NCI-H1436 (cell line): ENCODE measurements at places on chromosomes 16 and 17.

- DNase-seq: no peak
Observed at GRCh38 chr17:44122816-44123355, 555 bp downstream of the HDAC5 start.

DNA sequence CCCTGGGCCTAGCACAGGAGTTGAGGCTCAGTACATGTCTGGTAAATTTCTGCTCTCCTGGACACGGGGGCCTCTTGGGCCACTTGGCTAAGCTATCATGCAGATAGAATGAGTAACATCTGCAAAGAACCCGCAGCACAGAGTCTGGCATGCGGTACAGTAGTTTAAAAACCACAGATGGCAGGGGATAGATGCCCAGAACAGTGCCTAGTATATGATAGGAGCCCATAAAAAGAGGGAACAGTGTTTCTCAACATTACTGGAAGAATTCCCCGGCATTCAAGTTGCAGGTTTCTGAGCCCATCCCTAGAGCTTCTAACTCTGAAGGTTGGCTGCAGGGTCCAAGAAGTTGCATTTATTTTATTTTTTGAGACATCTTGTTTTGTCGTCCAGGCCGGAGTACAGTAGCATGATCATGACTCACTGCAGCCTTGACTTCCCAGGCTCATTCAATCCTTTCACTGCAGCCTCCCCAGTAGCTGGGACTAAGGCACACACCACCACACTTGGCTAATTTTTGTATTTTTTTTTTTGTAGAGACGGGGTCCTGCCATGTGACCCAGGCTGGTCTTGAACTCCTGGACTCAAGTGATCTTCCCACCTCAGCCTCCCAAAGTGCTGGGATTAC, 5.8 kb downstream of the CDIPT start:
- no peak for DNase-seq

DNA sequence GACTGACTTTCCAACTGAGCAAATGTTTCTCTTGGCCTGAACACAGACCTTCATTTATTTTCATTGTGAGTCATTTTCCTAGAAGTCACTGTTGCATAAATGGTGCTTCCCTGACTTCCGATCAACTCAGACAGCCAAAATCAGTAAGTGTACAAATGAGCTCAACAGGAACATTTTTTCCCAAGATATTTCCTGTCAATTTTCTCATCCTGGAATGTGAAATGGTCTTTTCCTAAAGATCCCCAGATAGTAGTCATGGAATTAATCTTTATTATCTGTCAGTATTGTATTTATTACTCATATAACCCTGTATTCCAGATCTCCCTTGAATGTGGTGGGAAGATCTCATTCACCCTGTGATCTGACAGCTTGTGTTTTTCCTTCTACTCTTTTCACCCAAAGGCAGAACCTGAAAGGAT, 360.3 kb upstream of the KIF2B start:
- DNase-seq: no peak

GRCh38 chr17:42673885-42674754, 2.7 kb downstream of the PLEKHH3 start:
- DNase-seq: peak; percentile 11

DNA sequence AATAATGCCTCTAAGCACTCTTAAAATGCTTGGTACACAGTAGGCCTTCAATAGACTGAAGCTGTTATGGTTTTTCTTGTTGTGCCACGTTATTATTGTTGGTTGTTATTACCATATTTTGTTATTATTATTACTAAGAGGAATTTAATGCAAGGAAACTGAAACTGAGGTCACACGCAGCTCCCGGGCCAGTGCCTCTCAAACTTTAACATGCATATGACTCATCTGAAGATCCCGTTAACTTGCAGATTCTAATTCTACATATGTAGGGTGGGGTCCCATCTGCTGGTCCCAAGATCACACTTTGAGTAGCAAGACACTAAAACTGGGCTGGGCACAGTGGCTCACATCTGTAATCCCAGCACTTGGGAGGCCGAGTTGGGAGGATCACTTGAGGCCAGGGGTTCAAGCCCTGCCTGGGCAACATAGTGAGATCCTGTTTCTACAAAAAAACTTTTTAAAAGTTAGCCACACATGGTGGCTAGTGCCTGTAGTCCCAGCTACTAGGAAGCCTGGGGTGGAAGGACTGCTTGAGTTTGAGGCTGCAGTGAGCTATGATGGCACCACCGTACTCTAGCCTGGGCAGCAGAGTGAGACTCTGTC, 888 bp downstream of the ACSM5 start:
- DNase-seq: no peak

GRCh38 chr16:777826-778225, 10.4 kb downstream of the RPUSD1 start:
- no peak for DNase-seq

GRCh38 chr17:70517816-70518215, 348.5 kb downstream of the KCNJ2 start:
- no peak for DNase-seq

- DNase-seq: no peak
Observed at GRCh38 chr17:15239491-15239890, 25.6 kb downstream of the PMP22 start.

GRCh38 chr17:29102741-29103181, 59.8 kb downstream of the PIPOX start:
- DNase-seq: no peak
